Large intestine (tissue), 12 donors: ENCODE measurements at places on chromosomes 5 and 9. TPM values are rescaled to one million over a fixed set of nuclear protein-coding genes. Genes with fewer than 3 reads are reported as not detected.

The BHMT gene
- polyA plus RNA-seq: 0.87 TPM

The TPPP gene
- 8.8 TPM for polyA plus RNA-seq

- DNase-seq: no peak
Measured at GRCh38 chr9:133694686-133695085, 43.5 kb downstream of the SARDH start.

DNA sequence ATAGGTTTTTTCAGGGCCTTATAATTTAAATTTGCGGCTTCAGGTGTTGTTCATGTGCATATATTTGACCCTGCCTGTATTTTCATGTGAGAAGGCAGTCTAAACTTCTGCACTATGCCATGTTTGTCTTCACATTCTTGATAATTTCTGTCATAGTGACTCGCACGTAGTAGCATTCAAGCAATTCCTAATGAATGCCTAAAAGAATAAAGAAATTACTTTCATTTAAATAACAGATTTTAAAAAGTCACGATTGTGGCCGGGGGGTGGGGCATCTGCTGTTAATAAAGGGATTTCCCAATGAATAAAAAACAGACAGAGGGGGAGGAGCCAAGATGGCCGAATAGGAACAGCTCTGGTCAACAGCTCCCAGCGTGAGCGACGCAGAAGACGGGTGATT is 318.0 kb downstream of the ADAMTS6 start:
- no peak for DNase-seq

- DNase-seq: no peak
Measured at GRCh38 chr5:107700481-107700880, 29.7 kb upstream of the EFNA5 start.

DNA sequence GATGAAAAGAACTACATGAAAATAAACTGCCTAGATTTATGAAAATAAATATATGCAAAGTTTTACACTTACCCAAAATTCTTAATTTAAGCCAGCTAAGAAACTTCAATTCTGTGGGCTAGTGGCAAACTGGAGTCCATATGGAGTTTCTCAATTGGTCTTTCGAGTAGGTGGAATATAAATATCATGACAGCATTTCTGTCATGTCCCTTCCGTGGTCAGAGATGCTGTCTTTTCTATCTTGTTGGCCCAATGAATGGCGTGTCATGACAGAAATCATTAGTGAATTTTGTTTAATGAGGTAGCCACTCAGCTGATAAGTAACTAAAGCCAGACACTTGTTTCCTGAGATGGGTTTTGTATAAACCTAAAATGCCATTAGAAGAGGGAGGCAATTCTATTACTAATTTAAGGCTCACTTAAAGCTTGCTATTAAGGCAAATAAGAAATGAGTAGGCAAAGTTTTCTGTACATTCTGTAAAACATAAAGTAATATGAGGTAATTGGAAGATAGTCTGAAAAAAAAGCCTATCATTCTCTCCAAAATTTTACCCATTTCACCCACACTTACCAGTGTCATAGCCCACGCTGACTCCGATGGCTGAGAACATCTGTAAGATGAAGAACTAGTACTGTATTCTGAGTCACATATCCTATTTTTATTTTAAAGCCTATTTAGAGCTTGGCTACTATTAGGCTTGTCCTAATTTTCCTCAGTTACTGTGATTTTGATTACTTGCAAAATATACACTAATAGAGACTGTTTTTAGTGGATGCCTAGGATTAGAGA is 419.3 kb upstream of the MEF2C start:
- no peak for DNase-seq

DNA sequence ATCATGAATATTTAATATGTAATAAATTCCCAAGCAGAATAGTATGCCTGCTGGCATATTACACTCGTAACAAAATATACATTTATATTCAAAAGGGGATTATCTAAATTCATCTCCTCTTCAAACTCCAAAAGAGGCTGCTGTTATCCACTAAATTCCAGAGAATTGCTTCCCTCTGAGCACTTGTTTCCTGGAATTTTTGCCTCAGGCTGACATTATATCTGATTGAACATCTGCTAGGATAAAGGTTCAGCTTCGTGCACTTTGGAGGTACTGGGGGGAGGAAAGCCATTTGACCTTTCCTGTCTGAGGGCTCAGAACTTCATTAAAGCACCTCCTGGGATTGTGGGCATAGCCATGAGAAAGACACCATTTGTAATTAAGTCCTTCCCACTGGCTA is 4.3 kb upstream of the HAPLN1 start:
- DNase-seq: no peak

GRCh38 chr9:104844710-104845109 is 80.8 kb downstream of the NIPSNAP3B start:
- DNase-seq: no peak

GRCh38 chr5:135359374-135360165 is 39.5 kb downstream of the MACROH2A1 start:
- DNase-seq: no peak

- DNase-seq: no peak
Measured at GRCh38 chr5:142617416-142618129, 68.3 kb downstream of the FGF1 start.
